Amniotic stem cell (primary cell): ENCODE measurements at places on chromosomes 11 and 22.
A peak's percentile ranks its signal among the peaks of the same experiment; 100 is the strongest.

DNA sequence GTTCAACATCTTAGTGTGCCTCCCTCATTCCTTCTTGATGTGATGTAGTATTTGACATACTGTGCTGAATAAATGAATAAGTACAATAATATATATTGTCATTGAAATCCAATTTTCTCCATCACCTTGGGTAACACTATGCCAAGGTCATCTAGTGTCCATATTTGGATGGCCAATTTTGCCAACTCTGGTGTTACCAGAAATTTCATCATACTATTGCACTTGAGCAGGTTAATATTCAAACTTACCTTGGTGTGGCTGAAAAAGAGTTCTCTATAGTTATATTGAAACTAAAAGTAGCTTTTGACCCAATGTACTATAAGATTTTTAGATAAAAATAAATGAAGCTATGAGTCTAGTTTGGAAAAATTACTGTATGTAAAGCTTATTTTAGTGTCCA is 98.2 kb upstream of the SLC6A5 start:
- no peak for DNase-seq

DNA sequence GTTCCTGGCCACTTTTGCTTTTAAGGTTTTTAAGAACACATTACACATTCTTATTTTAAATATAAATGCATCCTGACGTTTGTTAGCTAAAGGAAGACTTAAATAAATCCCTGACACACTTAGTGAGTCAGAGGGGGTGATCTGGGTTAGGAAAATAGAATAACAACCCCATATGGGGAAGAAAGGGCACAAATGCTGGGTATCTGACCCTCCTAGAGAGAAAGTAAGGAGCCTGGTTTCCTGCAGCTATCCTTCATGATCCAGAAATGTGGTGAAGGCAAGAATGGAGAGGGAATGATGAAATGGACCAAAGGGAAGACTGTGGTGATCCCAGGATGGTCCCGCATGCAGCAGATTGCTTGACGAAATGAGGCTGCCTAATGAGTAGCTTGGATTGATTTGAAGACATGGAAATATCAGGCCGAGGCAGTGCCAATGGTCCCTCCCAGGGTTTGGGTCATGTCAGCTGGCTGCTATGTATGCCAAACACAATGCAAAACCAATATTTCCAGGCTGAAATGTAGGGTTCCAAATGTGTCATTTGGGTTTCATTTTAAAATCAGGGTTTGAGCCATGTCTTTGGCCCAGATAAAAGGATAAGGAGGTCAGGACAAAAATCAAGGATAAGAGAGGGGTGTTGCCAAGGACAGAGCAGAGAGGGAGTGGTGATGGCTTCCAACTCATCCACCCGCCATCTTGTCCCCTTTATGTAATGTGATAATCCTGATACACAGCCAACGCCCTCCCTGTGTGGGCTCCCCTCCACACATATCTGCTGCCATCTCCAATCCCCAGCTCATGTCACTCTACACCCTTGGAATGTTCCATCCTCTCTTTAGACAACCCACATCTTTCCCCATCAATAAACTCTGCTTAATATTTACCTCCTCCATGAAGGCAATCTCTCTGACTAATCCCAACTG is 135.1 kb upstream of the PITPNB start:
- no peak for DNase-seq

- DNase-seq = no peak
Observed at GRCh38 chr11:131246663-131247062, 123.8 kb upstream of the NTM start.

DNA sequence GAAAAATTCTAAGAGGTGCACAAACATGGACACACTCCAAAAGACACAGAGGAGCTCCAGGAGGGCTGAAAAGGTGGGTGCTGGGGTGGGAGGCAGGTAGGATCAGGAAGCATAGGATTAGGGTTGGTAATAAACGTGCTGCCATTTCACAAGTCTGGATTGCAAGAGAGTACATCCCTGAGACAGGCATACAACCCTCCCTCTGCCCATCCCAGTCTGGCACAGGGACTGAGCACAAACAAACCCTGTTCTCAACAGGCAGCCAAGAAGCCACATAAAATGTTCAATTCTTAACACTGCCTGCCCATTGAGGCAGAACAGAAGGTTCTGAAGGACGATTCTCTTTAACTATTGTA is 18.5 kb downstream of the SLC35F2 start:
- DNase-seq = no peak

DNA sequence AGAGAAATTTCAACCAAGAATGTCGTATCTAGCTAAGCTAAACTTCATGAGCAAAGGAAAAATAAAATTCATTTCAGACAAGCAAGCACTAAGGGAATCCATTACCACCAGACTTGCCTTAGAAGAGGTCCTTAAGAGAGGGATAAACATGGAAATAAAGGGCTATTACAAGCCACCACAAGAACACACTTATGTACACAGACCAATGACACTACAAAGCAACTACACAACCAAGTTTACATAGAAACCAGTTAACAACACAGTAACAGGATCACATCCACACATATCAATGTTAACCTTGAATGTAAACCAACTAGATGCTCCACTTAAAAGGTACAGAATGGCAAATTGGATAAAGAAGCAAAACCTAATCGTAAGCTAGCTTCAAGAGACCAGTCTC is 38.0 kb downstream of the TMEM123 start:
- DNase-seq = no peak

DNA sequence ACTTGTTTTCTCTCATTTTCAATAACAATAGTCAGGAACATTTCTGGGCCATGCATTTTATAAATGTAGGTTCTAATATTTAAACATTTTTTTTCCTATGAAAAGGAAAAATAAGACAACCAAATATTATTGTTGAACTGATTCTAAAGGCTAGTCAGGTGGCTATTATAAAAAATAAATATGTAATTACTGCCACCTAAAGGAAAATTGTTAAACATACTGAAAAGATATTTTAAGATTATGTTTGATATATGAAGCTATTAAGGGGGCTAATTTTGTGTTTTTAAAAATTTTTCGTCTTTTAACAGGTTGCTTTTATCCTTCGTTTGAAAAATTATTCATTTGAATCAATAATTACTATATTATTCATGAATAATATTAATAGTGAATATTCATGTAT is 62.2 kb upstream of the FDX1 start:
- DNase-seq = no peak

DNA sequence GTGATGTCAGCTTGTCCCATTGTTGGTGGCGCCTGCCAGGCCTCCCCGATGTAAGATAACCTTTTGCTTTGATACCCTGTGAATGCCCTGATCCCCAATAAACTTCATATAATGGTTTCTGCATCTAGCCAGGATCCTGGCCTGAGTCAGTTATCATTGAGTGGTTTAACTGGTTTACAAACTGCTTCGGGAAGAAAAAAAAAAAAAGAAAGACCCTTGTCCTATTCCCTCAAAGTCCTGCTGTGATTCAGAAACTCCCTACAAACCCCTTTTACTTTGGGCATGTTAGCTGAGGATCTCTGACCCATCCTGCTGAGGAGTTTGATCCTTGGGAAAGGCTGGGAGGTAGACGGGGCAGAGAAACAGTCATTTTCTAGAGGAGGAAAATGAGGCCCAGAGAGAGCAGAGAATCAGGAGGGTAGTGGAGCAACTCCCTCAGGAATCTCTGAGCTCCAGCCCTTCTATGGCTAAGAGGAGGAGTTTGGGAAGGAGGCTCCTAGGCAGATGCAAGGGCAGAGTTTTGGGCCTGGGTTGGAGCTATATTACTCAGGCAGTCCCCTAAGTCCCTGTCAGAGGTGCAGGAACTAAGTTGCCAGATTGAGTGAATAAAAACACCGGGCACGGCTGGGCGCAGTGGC is 5.4 kb upstream of the CYB5R3 start:
- no peak for DNase-seq

DNA sequence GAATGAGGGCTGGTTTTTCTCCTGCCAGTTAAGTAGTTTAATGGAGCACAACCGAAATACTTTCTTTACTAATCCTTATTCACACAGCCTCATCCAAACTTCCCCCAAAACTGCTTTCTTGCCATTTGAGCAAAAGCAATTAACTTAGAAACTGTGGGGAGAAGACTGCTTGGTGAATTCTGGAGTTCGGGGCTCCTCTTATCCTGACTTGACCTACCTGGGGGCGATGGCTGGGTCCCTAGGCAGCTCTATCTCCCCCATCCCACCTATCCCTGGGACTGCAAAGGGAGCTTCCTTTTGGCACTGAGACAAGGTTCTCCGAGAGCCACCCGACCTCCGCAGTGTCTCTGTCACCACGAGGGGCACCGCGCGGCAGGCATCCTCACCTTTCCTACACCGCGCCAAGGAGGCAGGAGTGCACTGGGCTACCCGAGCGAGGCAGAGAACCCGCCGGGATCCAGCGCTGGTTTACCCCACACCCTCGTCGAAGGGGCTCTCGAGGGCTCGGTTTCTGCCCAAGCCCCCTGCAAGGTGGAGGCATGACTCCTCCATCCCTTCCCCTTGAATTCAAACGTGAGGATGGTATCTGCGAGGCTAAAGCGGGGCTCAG is 759 bp downstream of the DESI1 start:
- no peak for DNase-seq

DNA sequence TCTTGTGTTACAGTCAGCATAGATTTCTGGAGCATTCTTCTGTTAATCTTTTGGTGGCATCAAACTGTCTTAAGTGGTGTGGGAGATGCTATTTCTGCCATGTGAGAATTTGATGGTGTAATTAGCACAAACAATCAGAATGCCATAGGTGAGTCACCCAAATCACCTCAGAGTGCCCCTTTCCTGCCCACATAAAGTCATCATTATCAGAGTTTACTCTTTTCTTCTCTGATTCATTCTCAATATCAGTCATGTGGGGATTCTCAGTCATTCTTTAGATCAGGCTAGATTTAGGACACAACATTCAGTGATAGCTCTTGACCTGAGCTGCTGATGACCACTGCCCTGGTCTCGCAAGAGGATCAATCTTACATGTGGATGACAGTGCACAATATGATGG is 23.7 kb upstream of the MS4A6A start:
- DNase-seq = no peak

GRCh38 chr22:29626497-29627195 is 23.2 kb downstream of the NF2 start:
- no peak for DNase-seq

GRCh38 chr11:45373506-45374035 is 87.4 kb upstream of the SYT13 start:
- no peak for DNase-seq

DNA sequence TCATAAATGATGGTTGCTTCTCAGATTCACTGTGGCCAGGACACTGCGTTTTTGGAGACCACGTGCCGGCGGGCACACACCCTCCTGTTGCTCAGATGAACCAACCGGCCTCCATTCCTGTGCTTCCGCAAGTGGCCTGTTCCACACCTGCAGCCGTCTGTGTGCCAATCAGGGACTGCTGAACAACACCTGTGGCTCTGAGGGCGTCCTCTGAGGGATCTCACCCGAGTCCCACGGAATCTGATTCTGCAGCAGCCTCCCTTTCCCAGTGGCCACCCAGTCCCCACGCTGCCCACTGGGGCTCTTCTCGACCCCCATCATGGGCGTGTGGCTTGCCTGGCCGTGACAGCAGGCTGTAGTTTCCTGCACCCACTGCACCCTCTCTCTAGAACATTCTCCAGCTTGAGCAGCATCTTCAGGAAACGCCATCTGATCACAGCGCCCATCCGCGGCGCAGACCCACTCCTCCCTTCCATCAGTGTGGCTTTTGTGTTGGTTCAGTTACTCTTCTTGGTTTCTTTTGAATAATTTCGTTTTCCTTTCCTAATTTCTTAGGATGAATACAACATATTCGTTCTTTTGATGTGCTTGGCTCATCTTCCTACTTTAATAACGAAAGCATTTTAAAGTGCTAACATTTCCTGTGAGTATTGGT is 100.3 kb upstream of the SLC22A12 start:
- DNase-seq = no peak

DNA sequence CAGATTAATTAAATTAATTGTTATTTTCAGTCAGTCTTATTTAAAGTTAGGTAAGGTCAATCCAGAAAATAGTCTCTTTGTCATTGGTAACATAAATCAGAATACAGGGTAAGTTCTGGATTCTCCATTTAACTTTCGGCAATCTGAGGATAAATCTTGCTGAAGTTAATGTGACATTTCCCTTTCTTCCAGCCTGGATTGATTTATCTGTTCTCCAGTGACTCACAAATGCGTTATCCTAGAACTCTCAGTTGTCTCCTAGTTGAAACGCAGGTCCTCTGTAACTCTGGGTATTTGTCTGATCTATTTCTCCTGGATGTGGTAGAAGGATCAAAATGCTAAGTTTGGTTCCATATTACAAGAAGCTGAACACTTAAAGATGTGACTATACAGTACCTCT is 21.0 kb downstream of the OR51E1 start:
- DNase-seq = no peak

- DNase-seq = peak; percentile 50
Observed at GRCh38 chr11:8732748-8733241, 50.2 kb downstream of the RPL27A start.

DNA sequence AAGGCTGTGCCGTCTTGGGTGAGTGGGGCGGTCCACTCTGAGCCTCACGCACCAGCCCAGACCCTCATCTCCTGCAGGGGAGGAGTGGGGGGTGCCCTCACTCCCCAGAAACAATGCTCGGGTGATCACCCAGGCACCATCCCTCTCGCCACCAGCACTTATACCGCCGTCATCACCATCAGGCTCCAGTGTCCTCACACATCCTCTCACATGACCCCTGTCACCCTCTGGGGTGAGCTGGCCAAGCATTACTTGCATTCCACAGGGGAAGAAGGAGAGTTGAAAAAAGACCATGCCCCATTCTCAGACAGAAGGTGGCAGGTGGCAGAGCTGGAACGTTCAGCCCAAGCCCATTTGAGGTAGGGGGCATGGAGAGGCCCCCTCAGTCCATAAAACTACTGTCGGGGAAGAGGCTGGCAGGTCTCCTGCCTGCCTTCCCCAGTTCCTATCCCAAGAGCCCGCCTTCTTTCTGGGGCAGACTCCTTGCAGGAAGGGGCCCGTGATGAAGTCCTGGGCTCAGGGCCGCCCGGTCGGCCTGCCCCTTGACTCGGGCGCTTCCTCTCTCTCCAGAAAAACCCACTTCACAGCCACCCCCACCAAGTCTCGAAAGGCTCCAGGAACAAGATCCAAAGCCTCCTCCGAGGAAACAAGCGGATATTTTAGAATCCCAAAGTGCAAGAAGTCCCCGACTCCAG is 153.3 kb downstream of the DSCAML1 start:
- no peak for DNase-seq

DNA sequence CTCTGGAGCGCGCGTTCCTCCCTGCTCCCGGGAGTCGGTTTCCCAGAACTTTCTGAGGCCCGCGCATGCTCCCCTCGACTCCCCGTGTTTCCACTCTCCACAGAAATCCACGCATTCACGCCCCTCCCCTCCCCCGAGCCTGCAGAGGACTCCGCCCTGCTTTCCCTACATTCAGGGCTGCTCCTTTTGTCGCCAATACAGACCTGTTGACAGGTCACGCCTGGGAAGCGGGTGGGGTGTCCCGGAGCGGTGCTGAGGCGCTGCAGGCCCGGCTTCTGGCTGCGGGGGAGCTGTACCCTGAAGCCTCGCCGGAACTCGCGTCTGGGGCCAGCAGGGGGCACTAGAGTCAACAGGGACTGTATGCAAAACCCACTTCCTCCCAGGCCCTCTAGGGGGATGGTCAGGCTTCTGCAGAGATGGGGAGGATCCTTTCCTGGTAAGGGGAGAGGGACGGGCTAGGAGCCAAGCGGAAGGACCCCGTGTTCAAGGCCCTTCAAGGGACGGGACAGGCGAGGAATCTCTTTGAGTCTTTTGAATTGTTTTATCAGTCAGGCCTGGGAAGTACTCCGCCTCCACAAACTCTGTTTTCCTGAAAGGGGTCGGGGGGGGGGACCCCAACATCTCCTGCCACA is at the start of gene PRAME:
Gene PRAME (minus strand): TSS at position 294 of the 632 bp plus-strand sequence. CDS start 2,433 bp downstream, outside the sequence.
- no peak for DNase-seq

- no peak for DNase-seq
Observed at GRCh38 chr11:17991783-17992433, 20.9 kb downstream of the SERGEF start.
